Progenitor cell of endocrine pancreas (in vitro differentiated cells): ENCODE measurements at places on chromosomes 13 and 19.

GRCh38 chr13:53090461-53090860 lies 61.8 kb downstream of the OLFM4 start:
- no peak for DNase-seq
- no peak overlapping the region for H3K4me3 ChIP-seq
- no peak overlapping the region for H3K27ac ChIP-seq
- H3K4me1 ChIP-seq, result peaks cover 3% of the 10 kb centered on the region

GRCh38 chr19:7833225-7834099 lies 3.4 kb downstream of the EVI5L start:
- H3K27me3 ChIP-seq, result peaks cover 8% of the 10 kb centered on the region
- peak overlapping the region; percentile 62 for H3K27ac ChIP-seq
- H3K4me3 ChIP-seq, result no peak overlapping the region
- no peaks in the 10 kb centered on the region for H3K36me3 ChIP-seq

DNA sequence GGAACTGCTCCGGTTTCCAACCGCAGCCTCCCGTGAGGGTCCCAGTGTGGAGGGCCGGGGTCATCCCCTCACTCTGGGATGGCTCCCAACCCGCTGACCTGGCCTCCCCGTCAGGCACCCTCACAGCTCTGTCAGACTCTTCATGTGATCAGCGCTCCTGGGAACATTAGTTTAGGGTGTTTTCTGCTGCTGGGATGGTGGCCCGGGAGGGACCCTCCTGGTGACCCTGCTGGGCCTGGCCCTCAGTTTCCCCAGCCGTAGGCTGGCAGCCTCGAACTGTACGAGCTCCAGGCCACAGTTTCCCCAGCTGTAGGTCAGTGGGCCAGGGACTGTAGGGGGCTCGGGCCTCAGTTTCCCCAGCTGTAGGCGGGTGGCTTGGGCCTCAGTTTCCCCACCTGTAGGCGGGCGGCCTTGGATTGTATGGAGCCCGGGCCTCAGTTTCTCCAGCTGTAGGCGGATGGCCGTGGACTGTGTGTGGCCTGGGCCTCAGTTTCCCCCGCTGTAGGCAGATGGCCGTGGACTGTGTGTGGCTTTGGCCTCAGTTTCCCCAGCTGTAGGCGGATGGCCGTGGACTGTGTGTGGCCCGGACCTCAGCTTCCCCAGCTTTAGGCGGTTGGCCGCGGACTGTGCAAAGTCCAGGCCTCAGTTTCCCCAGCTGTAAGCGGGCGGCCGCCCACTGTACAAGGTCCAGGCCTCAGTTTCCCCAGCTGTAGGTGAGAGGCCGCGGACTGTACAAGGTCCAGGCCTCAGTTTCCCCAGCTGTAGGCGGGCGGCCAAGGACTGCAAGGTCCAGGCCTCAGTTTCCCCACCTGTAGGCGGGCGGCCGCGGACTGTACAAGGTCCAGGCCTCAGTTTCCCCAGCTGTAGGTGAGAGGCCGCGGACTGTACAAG lies 1.3 kb upstream of the PTBP1 start:
- no peak overlapping the region for H3K27ac ChIP-seq
- H3K27me3 ChIP-seq, result no peaks in the 10 kb centered on the region
- H3K4me3 ChIP-seq, result peak overlapping the region; percentile 3
- peaks cover 20% of the 10 kb centered on the region for H3K4me1 ChIP-seq
- DNase-seq, result no peak

DNA sequence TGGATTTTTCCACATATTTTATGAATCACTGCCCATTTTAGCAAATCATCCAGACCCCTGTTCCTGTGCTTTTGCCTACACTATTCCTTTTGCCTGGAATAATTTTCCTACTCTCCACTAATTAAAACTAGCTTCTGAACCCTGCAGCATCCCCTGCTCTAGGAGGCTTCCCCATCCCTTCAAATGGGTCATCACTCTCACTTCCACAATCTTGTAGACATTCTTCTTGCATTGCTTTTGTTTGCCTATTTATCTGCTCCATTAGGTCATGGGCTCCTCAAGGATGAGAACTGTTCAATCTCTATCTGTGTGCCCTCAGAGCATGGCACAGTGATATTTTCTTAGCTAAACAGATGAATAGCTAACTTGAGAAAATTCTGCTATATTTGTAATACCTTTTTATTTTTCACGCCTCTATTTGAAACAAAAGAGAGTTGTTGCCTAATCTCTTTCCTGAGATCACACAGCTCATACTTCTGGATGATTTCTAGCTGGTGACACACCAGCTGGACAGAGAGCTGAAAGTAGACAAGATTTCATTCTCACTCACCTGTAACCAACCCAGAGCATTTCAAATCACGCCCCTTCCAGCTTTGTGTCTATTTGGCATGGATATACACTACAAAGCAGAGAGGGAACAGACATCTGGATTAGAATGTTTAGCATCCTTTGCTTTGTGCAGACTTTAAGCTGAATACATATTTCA lies 466.0 kb downstream of the FOXO1 start:
- no peaks in the 10 kb centered on the region for H3K36me3 ChIP-seq
- DNase-seq, result no peak
- H3K27ac ChIP-seq, result no peak overlapping the region
- no peaks in the 10 kb centered on the region for H3K27me3 ChIP-seq
- no peaks in the 10 kb centered on the region for H3K4me1 ChIP-seq

DNA sequence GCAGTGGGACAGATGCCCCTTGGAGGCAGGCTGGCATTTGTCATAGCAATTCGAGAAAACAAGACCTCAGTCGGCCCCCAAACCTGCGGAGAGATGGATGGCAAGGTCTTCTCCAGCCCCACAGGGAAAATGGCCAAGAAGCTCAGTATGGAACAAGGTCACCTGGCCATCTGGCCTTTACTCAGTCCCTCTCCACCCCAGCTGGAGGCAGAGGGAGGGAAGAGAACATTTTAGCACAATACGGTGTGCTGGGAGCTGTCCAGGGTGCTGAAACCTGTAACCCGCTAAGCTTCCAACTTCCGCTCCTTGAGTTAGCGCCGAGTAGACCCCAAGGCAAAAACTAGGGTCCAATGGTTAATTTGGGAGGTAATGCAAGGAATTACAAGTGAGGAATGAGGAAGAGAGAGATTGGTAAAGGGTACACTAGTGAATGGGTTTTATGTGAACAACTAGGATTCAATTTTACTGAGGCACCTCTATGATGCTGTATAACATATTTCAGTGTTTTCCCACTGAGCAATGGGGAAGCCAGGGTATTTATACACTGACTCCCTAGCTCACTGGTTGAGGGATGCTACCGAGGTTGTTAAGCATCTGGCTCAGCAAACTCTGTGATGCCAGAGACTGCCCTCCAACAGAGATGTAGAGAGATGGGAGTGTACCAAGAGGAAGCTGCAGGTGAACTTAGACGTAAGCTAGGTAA lies 64.3 kb downstream of the CACNA1A start:
- no peak overlapping the region for H3K4me3 ChIP-seq
- no peaks in the 10 kb centered on the region for H3K4me1 ChIP-seq
- peak; percentile 70 for DNase-seq
- no peak overlapping the region for H3K27ac ChIP-seq
- no peaks in the 10 kb centered on the region for H3K36me3 ChIP-seq

DNA sequence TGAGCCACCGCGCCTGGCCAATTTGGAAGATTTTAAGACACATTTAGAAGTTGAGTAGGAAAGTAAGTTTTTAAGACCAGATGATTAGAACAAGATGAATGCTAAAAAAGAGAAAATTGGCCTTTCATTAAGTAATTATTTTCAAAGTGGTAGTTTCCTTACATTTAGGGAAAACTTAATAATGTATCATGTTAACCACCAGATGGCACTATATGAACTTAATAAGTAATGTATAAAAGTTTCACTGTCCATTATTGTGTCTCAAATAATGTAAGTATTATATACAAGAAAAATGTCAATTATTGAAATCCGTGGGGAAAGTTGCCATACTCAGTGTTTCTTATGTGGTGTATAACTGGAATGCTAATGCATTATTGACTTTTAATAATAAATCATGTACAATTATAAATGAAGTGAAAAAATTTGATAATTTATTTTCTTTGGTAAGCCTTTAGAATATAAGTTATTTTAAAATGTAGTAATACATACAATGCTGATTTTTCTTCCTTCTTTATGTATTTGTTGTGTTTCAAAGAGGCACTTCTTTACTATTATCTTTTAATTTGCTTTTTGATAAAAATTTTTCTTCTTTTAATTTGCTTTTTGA lies 29.2 kb downstream of the COG6 start:
- peaks cover 11% of the 10 kb centered on the region for H3K36me3 ChIP-seq
- no peaks in the 10 kb centered on the region for H3K27me3 ChIP-seq
- no peak overlapping the region for H3K27ac ChIP-seq
- DNase-seq, result no peak

GRCh38 chr19:15831626-15832025 lies 16.2 kb upstream of the OR10H1 start:
- no peaks in the 10 kb centered on the region for H3K27me3 ChIP-seq
- H3K4me3 ChIP-seq, result no peak overlapping the region
- DNase-seq, result no peak
- H3K27ac ChIP-seq, result no peak overlapping the region
- H3K36me3 ChIP-seq, result peaks cover 7% of the 10 kb centered on the region

- H3K36me3 ChIP-seq, result no peaks in the 10 kb centered on the region
- H3K27ac ChIP-seq, result peak overlapping the region; percentile 93
- no peaks in the 10 kb centered on the region for H3K27me3 ChIP-seq
- H3K4me3 ChIP-seq, result peak overlapping the region; percentile 99
- H3K4me1 ChIP-seq, result peaks cover 7% of the 10 kb centered on the region
These were observed 357 bp upstream of the COG6 start for GRCh38 chr13:39655041-39655568.

GRCh38 chr13:105177265-105177900 lies 1358.1 kb downstream of the EFNB2 start:
- no peak overlapping the region for H3K4me3 ChIP-seq
- no peaks in the 10 kb centered on the region for H3K27me3 ChIP-seq
- no peak overlapping the region for H3K27ac ChIP-seq
- DNase-seq, result no peak
- H3K36me3 ChIP-seq, result no peaks in the 10 kb centered on the region

DNA sequence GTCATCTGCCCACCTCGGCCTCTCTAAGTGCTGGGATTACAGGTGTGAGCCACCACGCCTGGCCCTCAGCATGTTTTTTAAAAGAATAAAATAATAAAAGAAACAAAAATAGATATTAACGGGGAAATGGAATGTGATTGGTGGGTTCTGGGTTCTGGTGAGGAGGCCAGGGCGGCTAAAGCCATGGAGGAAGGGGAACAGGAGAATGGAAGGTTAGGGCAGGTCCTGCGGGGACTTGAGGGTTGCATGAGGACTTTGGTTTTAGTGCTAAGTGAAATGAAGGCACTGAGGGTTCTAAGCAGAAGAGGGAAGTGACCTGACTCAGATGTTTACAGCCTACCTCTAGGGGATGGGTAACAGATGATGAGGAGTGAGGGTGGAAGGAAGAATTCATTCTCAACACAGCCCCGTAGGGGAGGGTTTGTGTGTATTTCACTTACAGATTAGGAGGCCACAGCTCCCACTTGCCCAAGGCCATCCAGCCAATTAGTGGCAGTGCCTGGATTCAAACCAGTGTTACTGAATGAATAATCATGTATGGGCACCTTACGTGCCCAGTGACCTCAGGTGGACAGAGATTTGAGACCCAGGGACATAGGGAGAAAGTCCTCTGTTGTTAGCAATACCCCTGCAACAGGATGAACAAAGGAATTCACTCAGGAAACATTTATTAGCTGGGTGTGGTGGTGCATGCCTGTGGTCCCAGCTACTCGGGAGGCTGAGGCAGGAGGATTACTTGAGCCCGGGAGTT lies 6.7 kb upstream of the MRPL4 start:
- DNase-seq, result no peak
- no peaks in the 10 kb centered on the region for H3K4me1 ChIP-seq
- no peak overlapping the region for H3K27ac ChIP-seq

DNA sequence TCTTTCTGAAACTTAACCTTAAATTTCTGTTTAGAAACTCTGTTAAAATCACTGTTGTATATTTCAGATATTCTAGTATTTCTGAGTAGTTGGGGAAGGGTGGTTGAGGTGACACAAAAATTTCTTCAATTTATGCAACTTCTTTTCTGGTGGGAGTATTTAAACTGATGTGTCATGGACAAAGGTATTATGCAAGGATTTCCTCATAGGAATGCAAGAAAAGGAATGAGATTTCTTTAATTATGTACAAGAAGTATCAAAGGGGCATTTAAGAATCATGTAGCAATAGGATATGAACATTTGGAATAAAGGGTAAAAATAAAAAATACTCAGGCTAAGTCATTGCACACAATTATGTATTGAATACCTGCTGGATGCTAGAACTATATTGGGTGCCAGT lies 575.8 kb upstream of the KLF12 start:
- peaks cover 2% of the 10 kb centered on the region for H3K4me1 ChIP-seq
- no peaks in the 10 kb centered on the region for H3K36me3 ChIP-seq
- H3K27ac ChIP-seq, result no peak overlapping the region
- H3K4me3 ChIP-seq, result no peak overlapping the region
- H3K27me3 ChIP-seq, result no peaks in the 10 kb centered on the region

- no peak for DNase-seq
- no peaks in the 10 kb centered on the region for H3K36me3 ChIP-seq
- H3K27me3 ChIP-seq, result no peaks in the 10 kb centered on the region
- no peak overlapping the region for H3K27ac ChIP-seq
- no peak overlapping the region for H3K4me3 ChIP-seq
These were observed 15.1 kb downstream of the CRTC1 start for GRCh38 chr19:18698321-18699167.

- H3K27ac ChIP-seq, result no peak overlapping the region
- DNase-seq, result no peak
- peaks cover 6% of the 10 kb centered on the region for H3K27me3 ChIP-seq
- H3K36me3 ChIP-seq, result no peaks in the 10 kb centered on the region
These were observed 33.1 kb downstream of the PCDH8 start for GRCh38 chr13:52815330-52815729.

GRCh38 chr13:44373601-44374347 lies at the start of gene SERP2:
Gene SERP2 (plus strand): TSS chr13:44373824. CDS start chr13:44374026, 202 bp downstream.
- H3K36me3 ChIP-seq, result no peaks in the 10 kb centered on the region
- H3K4me1 ChIP-seq, result peaks cover 15% of the 10 kb centered on the region
- peaks cover 22% of the 10 kb centered on the region for H3K27me3 ChIP-seq
- peak; percentile 33 for DNase-seq

GRCh38 chr13:83677985-83678384 lies 204.3 kb downstream of the SLITRK1 start:
- H3K4me1 ChIP-seq, result no peaks in the 10 kb centered on the region
- no peak overlapping the region for H3K27ac ChIP-seq
- no peaks in the 10 kb centered on the region for H3K36me3 ChIP-seq
- no peak for DNase-seq
- no peaks in the 10 kb centered on the region for H3K27me3 ChIP-seq

GRCh38 chr13:44046428-44046827 lies 166.7 kb downstream of the LACC1 start:
- H3K27ac ChIP-seq, result no peak overlapping the region
- no peak overlapping the region for H3K4me3 ChIP-seq
- DNase-seq, result no peak
- H3K4me1 ChIP-seq, result peaks cover 12% of the 10 kb centered on the region
- H3K27me3 ChIP-seq, result peaks cover 3% of the 10 kb centered on the region
